ENCODE measurements at places on chromosomes 13 and 19. TPM values are rescaled to one million over a fixed set of nuclear protein-coding genes. Genes with fewer than 3 reads are reported as not detected.

GRCh38 chr13:38045278-38046048 lies 175.9 kb upstream of the TRPC4 start:
- no peak for DNase-seq

The SPACA4 gene
- polyA plus RNA-seq: 0.23 TPM

DNA sequence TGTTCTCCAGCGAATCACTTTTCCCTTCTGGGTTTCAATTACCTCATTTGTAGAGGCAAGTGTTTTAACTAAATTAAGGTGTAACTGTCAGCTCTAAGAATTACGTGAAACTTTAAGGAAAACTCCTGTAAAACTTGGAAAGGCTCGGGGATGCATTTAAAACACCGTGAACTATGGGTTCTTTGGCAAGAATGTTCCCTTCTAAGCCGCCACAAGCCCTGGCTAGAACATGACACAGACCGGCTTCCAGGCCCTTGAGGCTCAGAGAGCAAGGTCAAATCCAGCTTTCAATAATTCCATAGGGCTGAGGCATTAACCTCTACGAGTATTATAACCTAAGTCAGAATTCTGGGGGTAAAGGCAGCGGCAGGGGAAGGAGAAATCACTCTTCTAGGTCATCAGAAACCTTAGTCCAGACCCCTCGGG lies 685 bp downstream of the VWA8 start:
- DNase-seq: peak; percentile 17

The SERTM1 gene
- 0.28 TPM for polyA plus RNA-seq

- no peak for DNase-seq
These were observed 11.9 kb downstream of the BCAT2 start for GRCh38 chr19:48798937-48799336.

DNA sequence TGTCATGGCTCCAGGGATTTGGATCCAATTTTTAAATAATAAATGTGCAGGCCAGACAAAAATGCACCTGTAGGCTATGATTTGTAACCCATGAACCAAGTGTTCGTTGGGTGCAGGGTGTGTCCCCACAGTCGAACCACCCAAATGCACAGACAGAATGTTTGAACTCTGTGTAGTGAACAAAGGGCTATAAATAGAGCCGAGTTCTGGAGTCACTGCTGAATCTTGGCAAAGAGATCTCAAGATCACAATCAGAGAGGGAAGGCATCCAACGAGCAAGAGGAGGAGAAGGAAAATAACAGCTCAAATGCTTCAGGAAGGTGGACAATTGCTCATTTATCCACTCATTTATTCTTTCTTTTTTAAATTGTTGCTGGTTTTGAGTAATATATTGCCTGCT lies 547.9 kb downstream of the FGF9 start:
- DNase-seq: no peak

DNA sequence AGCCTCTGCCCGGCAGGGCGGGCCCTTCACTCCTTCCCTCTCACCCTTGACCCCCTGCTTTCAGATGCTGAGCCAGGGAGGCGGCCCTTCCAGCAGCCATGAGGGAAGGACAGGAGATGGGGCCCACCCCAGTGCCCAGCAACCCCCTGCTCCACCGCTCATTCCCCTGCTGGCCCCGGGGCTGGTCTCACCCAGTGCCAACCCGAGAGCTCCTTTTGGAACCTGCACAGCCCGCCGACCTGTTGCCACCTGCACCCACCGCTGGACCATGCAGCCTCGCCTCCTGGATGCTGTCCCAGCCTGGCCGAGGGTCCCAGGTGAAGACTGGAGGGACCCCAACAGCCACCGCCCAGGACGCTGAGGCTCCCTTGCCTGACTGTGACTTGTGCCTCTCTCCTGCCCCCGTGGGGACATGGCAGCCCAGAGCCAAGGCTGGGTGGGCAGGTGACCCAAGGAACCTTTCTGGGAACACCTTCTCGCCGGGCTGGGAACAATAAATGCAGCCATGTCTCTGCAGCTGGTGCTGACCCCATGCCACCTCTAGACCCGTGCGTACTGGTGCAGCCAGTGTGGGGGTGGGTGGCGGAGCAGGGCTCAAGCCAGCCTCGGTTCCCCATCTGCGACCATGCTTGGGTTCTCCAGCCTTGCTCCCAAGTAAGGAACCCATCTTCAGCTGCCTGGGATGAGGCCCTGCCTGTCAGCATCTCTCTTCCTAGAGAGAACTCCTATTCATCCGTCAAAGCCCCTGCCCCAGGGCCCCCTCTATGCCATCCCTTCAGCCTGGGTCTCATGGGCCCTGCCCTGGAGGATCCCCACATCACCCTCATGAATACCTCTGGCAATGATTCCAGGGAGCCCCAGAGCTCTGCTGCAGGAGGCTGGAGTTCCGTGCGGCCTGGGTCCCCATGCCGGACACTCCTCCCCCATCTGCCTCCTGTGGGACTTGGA lies 3.7 kb downstream of the FAM174C start:
- DNase-seq: no peak

- no peak for DNase-seq
These were observed 38.1 kb upstream of the MED4 start for GRCh38 chr13:48132961-48133360.

DNA sequence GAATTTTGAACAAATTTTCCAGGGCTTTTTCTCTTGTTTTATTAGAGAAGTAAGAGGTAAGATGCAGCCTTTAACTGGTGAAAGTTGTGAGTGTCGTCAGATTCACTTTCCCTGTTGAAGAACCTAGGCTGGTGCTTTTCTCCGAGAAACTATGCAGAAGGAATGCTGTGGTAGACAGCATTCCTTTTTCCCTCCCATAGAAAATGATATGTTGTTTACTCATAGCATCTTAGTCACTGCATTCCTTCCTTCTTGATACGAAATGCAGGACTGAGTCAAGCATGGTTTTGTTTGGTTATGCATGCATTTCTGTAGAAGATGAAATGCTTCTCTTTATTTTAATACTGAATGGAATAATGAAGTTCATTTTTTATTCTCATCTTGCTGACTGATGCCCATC lies 3.4 kb downstream of the ITGBL1 start:
- DNase-seq: no peak

The MEF2B gene
- 3.2 TPM for polyA plus RNA-seq

GRCh38 chr13:33931397-33932311 lies 113.7 kb downstream of the RFC3 start:
- DNase-seq: peak; percentile 42

GRCh38 chr13:102781591-102781990 lies 8.0 kb upstream of the TEX30 start:
- DNase-seq: no peak

DNA sequence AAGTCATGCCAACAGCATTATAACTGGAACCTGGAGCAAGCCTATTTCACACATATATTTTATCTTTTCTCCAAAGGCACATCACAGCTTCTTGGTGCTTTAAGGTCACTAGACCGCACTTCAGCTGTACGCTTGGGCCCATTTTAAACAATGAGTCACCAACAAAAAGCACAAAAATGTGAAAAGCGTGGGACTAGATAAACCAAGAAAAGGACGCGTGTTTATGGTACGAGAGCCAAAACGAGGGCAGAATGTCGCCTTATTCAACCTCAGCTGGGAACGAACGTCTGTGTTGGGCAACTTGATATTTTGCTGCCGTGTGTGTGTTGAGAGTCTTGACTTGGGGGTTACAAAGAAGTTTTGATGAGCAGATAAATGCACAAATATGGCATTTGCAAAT lies 9.2 kb upstream of the EHD2 start:
- no peak for DNase-seq

- DNase-seq: peak; percentile 34
These were observed 460.3 kb upstream of the KLHL1 start for GRCh38 chr13:70568571-70568970.

DNA sequence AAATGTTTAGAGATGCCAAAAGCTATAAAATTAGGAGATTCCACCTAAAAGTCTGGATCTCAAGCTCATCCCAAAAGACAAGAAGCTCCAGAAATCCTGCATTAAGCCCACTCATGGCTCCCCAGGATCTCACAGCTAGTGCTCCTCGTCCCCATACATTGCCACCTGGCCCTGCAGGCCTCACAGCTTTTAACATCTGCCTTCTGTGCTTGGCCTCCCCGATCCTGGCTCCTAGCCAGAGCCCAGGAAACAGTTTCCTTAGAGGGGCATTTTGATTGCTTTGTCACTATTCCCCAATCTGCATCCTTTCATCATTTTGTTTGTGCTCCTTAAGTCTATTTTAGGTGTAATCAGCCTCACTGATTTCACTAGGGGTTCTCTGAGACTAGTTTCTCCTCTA lies 14.5 kb upstream of the DCT start:
- DNase-seq: no peak

- no peak for DNase-seq
These were observed 150.9 kb downstream of the EFNB2 start for GRCh38 chr13:106384516-106384915.

DNA sequence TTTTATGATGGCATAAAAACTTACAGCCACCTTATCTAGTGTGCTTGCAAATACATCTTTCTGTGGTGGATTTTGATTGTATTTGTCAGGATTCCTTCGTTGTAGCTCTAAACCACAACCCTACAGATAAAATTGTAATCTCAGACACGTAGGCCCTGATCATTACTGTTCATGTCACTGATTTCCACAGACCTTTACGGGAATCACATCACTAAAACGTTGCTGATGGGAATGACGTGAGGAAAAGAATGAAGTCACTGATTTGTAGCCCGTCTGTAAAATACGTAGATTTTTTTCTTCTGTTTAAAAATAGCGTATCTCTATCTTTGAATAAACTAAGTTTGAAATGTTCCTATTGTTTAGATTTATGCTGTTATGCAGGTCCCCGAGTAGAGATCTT lies 399.2 kb downstream of the MYO16 start:
- DNase-seq: no peak

The FFAR3 gene
- 0.31 TPM for polyA plus RNA-seq

DNA sequence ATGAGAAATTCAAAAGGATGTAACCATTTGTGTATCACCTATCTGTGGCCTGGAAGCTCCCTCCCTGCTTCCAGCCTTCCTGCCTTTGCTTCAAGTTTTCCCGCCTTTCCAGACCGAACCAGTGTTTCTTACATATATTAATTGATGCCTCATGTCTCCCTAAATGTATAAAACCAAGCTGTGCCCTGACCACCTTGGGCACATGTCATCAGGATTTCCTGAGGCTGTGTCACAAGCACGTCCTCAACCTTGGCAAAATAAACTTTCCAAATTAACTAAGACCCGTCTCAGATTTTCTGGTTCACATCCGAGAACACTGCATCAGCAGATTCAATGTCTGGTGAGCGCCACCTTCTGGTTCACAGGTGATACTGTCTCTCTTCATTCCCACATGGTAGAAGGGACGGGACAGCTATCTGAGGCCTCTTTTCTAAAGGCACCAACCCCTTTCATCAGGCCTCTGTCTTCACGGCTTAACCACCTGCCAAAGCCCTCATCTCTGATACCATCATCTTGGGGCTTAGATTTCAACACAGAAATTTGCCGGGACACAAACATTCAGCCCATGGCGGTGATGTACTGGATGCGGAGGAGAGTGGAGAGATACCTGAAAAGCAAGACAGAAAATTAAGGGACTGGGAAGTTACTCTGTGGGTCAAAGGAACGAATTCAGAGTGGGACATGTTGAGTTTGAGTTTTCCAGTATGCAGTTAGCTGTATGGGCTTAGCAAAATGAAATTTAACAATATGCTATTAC lies 58.7 kb upstream of the PABPC3 start:
- DNase-seq: peak; percentile 59

DNA sequence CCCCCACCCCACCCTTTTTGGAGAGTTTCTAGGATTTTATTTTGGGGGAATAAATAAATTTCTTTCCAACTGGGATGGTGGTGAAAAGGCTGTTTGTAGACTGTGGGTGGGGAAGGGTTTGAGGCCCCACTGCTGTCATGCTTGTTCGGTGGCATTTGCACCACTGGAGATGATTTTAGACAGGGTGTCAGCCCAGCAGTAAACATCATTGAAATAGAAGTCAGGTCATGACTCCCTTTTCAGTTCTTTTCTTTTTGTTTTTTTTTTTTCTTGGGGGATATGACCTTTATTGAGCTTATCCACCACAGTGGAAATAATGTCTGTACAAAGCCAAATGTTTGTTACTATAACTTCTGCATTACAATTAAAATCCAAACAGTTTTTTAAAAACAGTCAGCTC lies 14.1 kb downstream of the UBAC2 start:
- no peak for DNase-seq

The GIPC3 gene
- polyA plus RNA-seq: 3.4 TPM

DNA sequence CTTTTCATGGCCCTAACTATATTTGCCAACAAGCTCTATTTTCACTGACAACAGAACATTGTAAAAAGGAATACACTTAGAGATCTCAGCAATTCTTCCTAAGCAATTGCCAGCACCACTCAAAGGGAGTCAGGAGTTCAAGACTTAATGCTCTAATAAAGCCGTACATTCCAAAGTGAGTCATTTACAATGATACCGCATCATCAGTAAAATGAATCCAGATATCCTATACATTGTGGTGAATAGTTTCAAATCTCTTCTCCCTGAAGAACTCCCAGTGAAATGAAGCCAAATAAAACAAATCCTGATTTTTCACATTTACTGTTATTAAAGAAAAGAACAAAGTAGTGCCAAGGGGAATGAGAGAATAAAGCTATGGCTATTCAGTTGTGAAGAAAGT lies 2898.7 kb upstream of the PCDH20 start:
- DNase-seq: no peak

- no peak for DNase-seq
These were observed 75.3 kb upstream of the SCEL start for GRCh38 chr13:77460195-77460594.

The ZNF491 gene
- polyA plus RNA-seq: 5.1 TPM
